Left renal pelvis (tissue), 4 donors: ENCODE measurements at places on chromosomes 7 and 10. TPM values are rescaled to one million over a fixed set of nuclear protein-coding genes. Genes with fewer than 3 reads are reported as not detected.

DNA sequence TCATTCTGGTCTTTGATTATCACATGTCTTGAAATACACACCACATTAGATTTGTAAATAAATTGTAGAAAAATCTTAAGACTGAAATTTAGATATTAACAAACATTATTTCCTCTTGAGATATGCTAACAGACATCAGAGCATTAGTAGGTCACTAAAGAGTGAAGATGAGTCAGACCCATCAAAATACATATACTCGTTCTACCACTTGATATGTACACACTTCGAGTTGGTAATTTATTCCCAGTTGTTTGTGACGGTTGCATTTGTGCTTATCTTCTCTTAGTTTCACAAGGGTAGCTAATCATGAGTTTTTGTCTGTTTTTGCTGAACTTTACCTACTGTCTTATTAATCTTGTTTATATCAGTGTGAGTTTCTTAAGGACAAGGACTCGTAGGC lies 383.4 kb downstream of the AUTS2 start:
- DNase-seq = no peak

DNA sequence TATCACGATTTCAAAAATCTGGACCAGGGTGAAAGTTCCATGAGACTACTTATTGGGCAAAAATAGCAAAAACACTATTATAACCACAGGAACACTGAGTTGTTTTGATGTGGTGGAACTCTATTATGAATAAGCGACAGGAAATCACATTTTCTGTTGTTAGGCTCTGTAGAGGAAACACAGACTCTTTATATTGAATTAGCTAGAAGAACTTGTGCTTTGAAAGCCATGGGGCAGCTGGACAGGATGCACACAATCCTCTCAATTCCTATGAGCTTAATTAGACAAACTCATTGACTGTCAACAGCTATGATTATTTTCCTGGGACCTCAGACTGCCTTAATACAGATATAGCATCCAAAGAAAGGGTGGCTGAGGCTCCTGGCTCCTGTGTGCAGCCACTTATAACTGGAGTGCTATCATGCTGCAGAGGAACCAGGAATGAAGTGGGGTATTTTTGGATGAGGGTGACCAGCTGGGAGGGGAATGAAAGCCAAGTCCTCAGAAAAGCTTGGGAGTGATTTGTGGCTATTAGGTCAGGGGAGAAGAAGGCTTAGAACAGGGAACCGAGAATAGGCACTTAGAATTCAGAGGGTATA lies 657.3 kb downstream of the TYW1 start:
- no peak for DNase-seq

DNA sequence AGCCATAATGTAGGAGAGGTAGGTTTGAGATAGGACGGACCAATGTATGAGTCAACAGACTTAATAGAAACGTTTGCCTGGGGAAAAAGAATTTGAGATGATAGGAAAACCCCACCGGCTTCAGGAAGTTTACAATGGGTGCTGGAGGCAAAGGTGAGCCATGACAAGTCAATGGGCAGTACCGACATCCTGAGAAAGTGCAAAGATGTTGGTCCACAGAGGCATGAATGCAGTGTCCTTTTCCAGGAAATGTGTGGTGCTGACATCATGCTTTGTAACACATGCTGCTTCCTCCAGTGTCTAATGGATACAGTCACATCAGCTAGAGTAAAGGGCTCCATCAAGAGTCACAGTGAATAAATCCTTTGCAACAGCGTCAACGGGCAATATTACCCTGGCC lies 533.6 kb downstream of the INHBA start:
- no peak for DNase-seq

Gene TMEM236
- polyA plus RNA-seq = 0.29 TPM

- no peak for DNase-seq
Measured at GRCh38 chr7:95525503-95525902, 39.8 kb downstream of the ASB4 start.

Gene CCDC146
- 17.5 TPM for polyA plus RNA-seq

GRCh38 chr10:99658622-99659030 lies 683 bp upstream of the ENTPD7 start:
- DNase-seq = no peak

GRCh38 chr7:120617275-120617674 lies 240.7 kb downstream of the TSPAN12 start:
- DNase-seq = no peak

Gene TFPI2
- polyA plus RNA-seq = 12.1 TPM

- no peak for DNase-seq
Measured at GRCh38 chr10:61812052-61812721, 89.3 kb upstream of the ARID5B start.

DNA sequence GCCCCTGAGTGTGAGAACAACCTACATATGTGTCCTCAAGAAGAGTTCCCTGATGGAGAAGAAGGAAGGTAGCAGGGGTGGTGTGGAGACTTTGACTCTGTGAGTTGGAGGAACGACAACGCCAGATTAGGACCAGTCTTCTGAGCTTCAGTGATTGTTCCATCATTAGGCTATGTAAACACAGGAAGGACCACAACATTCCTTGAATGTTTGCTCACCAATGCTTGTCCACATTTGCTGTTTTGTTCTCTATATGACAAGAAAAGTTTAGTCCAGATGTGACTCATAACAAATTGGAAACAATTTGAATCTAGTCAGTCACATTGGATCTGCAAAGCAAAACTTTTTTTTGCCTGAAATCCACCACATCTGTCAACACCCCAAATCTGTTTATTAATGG lies 62.7 kb downstream of the ENTPD1 start:
- DNase-seq = no peak

GRCh38 chr7:25656581-25657026 lies 428.3 kb upstream of the NPVF start:
- no peak for DNase-seq

Gene OR2A42
- 2.0 TPM for polyA plus RNA-seq
